ENCODE measurements at places on chromosomes 11 and 22. TPM values are rescaled to one million over a fixed set of nuclear protein-coding genes. Genes with fewer than 3 reads are reported as not detected.

RNH1 gene
- polyA plus RNA-seq: 125 TPM

DNA sequence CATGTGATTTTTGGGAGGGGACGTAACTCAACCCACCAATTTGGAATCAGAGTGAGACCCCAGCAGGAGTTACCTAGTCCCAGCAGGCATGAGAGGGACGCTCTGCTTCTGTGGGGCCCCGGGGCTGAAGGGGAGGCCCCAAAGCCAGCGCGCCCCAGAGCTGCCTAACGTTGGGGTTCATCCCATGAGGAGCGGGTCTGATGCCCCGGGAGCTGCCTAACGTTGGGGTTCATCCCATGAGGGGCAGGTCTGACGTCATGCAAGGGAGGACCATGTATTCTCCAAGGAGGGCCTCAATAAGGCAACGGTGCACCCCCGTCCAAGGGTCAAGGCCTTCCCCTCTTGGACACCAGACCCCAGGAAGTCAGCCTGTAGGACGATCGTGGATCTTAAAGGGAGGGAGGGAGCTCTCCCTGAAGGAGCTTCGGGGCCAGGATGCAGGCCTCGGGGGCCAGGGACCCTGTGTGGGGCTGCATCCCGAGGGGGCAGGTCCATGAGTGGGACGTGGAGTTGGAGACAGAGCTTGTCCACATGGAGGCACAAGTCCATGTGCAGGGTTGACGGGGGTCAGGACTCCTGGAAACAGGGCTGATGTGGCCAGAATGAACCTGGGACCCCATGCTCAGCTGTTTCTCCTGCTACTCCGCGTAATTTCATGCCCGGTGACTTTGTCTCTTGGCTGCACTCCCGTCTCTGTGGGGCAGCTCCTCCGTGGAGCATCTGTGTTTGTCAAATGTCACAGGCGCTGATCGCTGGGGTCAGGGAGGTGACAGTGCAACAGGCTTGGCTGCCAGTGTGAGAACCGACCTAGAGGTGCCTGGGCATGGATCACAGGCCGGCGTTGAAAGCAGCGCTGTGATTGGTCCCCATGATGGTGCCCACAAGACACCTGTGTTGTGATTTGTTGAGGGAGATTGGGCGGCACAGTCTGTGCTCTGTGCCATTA, 1029.1 kb downstream of the BRD1 start:
- peak; percentile 68 for DNase-seq

- DNase-seq: no peak
Measured at GRCh38 chr22:27748751-27749191, 52.8 kb downstream of the MN1 start.

CARD16 gene
- polyA plus RNA-seq: 16.1 TPM

DNA sequence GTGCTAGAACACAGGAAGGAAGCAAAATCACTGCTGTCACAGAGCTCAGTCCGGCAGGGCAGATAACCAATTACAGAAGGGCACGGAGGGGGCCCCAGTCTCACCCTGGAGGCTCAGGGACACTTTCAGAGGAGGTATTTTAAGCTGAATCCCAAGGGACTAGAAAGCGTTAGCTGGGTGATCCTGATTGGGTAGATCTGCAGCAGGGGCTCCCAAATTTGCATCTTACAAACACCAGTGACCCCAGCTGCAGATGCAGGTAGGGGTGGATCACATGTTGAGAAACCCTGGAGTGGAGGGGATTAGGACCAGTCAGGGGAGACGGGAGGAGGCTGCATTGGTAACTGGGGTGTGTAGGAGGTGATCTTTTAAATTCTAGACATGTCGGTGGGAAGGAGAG, 91.4 kb downstream of the CSNK2A3 start:
- DNase-seq: no peak

GLYATL1 gene
- not detected for polyA plus RNA-seq

- no peak for DNase-seq
Measured at GRCh38 chr11:35647421-35648093, 15.0 kb upstream of the TRIM44 start.
